Small intestine (tissue), 16 donors: ENCODE measurements at places on chromosomes 3 and 15.

DNA sequence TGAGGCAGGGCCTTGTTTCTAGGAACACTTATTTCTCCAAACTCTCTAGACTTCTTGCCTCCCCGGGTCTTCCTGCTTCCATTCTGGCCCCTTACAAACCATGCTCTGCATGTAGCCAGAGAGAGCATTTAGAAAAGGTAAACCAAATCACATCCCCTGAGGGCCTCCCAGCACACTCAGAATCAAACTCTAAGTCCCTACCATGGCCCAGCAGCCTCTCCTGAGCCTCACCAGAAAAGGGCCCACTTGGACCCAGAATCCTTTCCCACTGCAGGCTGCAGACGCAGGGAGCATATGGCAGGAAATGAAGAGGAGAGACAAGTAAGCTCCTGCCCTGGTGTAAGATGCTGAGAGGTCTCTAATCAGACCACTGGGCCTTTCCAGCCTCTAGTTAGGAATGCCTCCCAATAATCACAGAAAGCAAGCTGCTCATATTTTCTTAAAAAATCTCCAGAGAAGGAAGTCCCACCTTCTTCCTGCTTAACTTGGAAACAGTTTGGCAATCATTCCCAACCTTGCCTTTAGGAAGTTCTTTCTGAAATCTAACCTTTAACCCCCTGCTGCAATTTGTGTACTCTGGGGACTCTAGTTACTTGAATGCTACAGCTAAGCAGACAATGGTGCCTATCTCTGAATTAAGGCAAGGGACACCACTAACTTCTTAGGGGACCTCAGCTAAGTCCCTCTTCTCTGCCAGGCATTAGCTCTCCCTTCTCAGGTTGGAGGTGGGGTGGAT is 4.2 kb downstream of the AMOTL2 start:
- no peak overlapping the region for H3K4me3 ChIP-seq
- peaks cover 6% of the 10 kb centered on the region for H3K36me3 ChIP-seq
- no peak overlapping the region for H3K27ac ChIP-seq
- DNase-seq = peak; percentile 41
- no peaks in the 10 kb centered on the region for H3K27me3 ChIP-seq

DNA sequence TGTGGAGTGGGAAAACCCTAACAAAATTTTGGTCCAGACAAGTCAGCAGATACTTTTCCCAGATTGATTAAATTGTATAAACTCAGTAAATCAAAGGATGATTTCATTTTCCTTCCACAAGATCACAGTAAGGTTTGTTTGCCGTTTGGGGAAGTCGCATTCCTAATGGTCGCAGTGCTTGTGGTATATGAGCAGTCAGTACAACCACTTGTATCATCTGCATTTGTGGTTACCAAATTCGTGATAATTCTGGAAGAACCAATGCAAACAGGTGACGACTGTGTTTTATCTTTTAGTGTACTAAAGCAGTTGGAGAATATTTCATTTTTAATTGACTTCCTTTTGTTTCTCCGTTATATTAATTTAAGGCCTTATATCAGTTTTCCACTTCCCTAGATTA is 100.0 kb upstream of the CNTN6 start:
- no peak for DNase-seq
- no peaks in the 10 kb centered on the region for H3K36me3 ChIP-seq
- H3K27me3 ChIP-seq = no peaks in the 10 kb centered on the region
- no peak overlapping the region for H3K4me3 ChIP-seq
- no peaks in the 10 kb centered on the region for H3K4me1 ChIP-seq

DNA sequence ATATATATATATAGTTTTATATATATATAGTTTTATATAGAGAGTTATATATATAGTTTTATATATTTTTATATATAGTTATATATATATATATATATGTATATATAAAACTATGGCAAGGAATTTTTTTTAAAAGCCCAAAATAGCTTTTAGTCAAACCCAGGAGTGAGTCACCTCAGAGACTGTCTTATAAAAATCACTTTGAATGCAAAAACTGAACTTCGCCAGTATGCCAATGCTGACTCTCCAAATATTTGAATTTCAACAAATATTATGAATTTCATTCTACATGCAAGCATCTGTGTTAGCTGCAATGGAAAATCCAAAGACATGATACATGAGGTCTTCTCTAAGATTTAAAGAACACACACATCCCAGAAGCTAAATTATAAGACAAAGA is 132.8 kb upstream of the NR2F2 start:
- H3K27ac ChIP-seq = no peak overlapping the region
- no peaks in the 10 kb centered on the region for H3K4me1 ChIP-seq
- H3K27me3 ChIP-seq = no peaks in the 10 kb centered on the region
- H3K4me3 ChIP-seq = no peak overlapping the region

DNA sequence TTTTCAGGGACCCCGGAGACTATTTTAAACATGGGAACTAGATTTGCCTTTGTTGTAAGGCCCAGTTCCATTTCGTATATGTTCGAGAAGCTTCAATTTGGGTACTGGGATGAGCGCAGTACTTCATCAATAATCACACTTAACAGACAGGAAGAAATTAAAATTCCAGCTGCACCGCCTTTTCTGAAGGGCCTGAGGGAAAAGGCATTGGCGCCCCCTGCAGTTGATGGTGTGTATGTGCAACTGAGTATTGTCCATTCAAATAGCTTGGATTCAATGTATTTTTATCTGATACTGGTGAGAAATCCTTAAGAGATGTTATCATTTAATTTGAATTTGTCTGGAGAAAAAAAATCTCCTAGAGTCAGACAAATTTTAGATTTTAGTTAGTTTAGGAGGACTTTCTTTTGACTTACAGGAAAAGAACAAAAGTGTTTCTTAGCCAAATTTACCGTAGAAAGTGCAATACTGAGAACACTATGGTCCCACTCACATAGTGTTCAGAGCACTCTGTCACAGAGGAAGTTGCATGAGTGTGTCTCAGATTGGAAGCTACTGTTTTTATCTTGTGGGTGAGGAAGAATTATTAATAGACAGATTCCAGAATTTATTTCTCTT is 5.4 kb upstream of the ALDH1A2 start:
- H3K27ac ChIP-seq = no peak overlapping the region
- DNase-seq = peak; percentile 68
- H3K27me3 ChIP-seq = peaks cover 20% of the 10 kb centered on the region
- no peak overlapping the region for H3K4me3 ChIP-seq
- H3K4me1 ChIP-seq = no peaks in the 10 kb centered on the region
- no peaks in the 10 kb centered on the region for H3K36me3 ChIP-seq

GRCh38 chr3:77835921-77836320 is 796.0 kb downstream of the ROBO2 start:
- no peaks in the 10 kb centered on the region for H3K27me3 ChIP-seq
- no peaks in the 10 kb centered on the region for H3K4me1 ChIP-seq
- no peak overlapping the region for H3K27ac ChIP-seq
- DNase-seq = no peak

DNA sequence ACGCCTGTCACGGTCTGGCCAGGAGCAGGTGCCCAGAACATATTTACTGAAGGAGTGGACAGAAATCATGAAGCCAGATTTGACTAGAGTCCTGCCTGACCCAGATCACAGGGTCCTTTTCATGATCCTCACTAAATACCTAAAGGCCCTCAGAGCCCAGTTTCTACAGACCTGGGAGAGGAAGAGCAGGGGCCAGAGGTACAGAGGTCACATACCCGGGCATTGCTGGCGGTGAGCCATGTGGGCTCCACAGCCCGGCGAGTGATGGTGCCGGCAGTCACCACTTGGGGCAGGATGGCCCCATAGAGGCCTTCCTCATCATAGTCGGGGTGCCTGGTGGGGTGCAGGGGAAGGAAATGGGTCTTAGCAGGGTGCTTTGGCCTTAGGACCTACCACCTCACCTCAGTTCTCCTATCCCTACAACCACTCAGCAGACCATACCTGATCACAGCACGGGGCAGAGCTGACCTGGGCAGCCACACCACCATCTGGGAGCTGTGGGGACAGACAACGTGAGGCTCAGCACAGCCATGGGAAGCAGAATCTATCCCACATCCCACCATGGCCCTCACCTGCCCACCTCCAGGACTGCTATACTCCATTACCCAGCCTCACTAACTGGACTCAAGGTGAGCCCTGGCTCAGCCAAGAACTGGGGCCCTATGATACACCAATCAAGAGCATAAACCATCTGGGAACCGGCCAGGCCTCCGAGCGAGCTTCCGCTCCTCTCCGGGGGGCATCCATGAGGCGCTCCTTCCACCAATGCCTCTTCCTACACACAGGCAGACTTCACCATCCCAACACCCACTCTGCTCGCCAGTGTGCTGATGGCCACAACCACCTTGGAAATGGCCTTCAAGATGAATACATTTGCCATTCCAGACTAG is 12.9 kb downstream of the POLG start:
- H3K36me3 ChIP-seq = peaks cover 34% of the 10 kb centered on the region
- H3K4me3 ChIP-seq = no peak overlapping the region
- peak; percentile 26 for DNase-seq
- no peak overlapping the region for H3K27ac ChIP-seq
- no peaks in the 10 kb centered on the region for H3K4me1 ChIP-seq
- H3K27me3 ChIP-seq = no peaks in the 10 kb centered on the region

GRCh38 chr15:78244101-78244500 is 9.7 kb upstream of the ACSBG1 start:
- H3K27ac ChIP-seq = peak overlapping the region; percentile 25
- H3K36me3 ChIP-seq = no peaks in the 10 kb centered on the region
- H3K27me3 ChIP-seq = no peaks in the 10 kb centered on the region
- DNase-seq = peak; percentile 80
- H3K4me3 ChIP-seq = no peak overlapping the region
- peaks cover 30% of the 10 kb centered on the region for H3K4me1 ChIP-seq

DNA sequence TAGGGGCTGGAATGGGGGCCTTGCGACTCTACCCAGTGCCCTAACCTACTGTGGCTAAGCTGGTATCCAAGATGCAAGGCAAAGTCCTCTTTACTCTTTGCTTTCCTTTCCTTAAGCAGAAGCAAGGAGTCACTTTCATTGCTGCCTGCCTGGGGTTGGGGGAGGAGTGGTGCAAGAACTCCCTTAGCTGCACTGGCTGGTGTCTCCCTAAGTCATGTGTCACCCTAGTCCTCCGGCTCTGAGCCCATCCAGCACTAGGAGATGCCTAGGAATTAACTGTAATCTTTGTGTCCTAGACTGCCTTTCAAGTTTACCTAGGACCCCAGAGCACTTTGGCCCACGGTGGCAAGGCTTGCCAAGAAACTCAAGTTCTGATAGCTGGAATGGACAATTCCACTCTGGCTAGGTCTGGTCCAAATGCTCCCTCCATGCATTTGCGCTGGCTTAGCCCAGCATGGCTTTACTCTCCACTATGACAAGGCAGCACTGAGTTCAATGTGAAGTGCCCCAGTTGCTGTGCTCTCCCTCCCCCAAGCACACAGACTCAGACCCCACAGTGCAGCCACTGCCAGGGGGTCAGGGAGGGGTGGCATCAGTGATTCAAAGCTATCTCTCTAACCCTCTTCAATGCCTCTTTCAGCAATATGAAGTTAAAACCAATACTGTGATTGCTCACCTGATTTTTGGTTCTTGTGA is 58.7 kb downstream of the ESYT3 start:
- no peaks in the 10 kb centered on the region for H3K27me3 ChIP-seq
- peaks cover 6% of the 10 kb centered on the region for H3K36me3 ChIP-seq
- H3K27ac ChIP-seq = no peak overlapping the region
- H3K4me3 ChIP-seq = no peak overlapping the region

- peaks cover 3% of the 10 kb centered on the region for H3K36me3 ChIP-seq
- H3K27me3 ChIP-seq = no peaks in the 10 kb centered on the region
- peak; percentile 12 for DNase-seq
- H3K27ac ChIP-seq = no peak overlapping the region
- H3K4me1 ChIP-seq = peaks cover 3% of the 10 kb centered on the region
Measured at GRCh38 chr3:51559411-51559888, 20.9 kb downstream of the RAD54L2 start.

DNA sequence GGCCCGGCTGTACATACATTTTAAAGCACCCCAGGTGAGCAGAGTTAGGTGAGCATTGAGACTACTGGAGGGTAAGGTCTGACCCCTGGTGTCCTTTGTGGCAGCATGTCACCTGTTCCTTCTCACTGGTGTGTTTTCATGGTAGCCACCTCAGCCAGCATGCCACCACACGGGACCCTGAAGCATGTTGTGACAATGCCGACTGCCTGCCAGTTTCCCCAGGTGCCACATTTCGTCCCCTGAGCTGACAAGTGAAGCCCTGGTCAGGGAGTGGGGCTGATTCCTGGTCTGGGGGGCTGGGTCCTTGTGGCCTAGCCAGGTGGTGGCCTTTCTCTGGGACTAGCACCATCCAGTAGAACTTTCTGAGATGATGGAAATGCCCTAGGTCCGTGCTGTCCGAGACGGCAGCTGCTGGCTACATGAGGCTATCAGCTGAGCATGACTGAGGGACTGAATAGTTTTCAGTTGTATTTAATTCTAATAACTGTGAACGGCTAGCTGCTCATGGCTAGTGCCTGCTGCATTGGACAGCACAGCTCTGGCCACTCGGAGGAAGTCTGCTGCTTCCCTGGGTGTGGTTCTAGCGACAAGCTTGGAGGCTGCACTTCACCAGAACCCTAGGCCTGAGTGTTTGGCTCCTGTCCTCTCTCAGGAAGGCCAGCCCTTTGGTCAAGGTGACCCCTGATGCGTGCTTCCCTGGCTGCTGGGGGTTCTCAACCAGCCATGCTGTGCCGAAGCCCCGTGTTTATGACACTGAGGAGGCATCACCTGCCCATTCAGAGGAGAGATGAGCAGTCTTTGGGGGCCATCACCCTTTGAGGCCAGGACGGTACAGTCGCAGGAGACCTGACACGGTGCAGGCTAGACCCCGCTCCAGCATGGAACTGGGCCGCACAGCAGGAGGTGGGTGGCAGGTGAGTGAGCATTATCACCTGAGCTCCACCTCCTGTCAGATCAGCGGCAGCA is 3.9 kb downstream of the C3orf22 start:
- H3K36me3 ChIP-seq = no peaks in the 10 kb centered on the region
- no peak for DNase-seq
- no peak overlapping the region for H3K27ac ChIP-seq
- no peaks in the 10 kb centered on the region for H3K4me1 ChIP-seq
- H3K27me3 ChIP-seq = no peaks in the 10 kb centered on the region

DNA sequence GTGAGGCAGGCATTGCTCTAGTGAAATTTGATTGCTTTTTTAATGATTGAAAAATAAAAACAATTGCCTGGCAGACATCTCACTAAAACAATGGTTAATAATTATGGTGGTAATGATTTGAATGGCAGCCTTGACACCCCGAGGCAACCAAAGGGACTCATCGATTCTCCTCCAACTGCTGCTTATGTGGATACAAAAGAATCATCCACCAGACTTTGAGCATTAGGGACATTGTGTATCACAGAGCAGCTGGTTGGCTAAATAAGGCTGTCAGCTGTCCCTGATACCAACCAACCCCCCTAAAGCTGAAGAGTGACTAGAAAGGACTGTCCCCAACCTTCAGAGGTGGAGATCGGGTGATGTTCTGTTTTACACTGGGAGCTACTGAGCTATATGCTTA is 1.7 kb upstream of the CD47 start:
- H3K4me1 ChIP-seq = no peaks in the 10 kb centered on the region
- no peaks in the 10 kb centered on the region for H3K27me3 ChIP-seq
- no peak overlapping the region for H3K4me3 ChIP-seq
- no peak for DNase-seq

- DNase-seq = no peak
- no peak overlapping the region for H3K4me3 ChIP-seq
- no peak overlapping the region for H3K27ac ChIP-seq
- peaks cover 3% of the 10 kb centered on the region for H3K36me3 ChIP-seq
Measured at GRCh38 chr3:171225708-171226107, 199.2 kb upstream of the SLC2A2 start.

GRCh38 chr3:112136959-112137693 is 4.1 kb upstream of the GCSAM start:
- no peak overlapping the region for H3K27ac ChIP-seq
- H3K4me1 ChIP-seq = no peaks in the 10 kb centered on the region
- H3K27me3 ChIP-seq = no peaks in the 10 kb centered on the region
- DNase-seq = peak; percentile 70
